ENCODE measurements at places on chromosomes 6 and 20.

DNA sequence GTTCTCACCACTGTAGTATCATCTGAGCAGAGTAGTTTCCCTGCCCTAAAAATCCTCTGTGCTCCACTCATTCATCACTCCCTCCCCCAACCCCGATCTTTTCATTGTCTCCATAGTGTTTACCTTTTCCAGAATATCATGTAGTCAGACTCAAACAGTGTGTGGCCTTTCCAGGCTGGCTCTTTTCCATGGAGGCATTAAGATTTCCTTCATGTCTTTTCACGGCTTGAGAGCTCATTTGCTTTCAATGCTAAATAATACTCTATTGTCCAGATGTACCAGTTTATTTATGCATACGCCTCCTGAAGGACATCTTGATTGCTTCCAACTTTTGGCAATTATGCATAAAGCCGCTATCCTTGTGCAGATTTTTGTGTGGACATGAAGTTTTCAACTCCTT, 235.8 kb downstream of the PHACTR1 start:
- no peak for DNase-seq

DNA sequence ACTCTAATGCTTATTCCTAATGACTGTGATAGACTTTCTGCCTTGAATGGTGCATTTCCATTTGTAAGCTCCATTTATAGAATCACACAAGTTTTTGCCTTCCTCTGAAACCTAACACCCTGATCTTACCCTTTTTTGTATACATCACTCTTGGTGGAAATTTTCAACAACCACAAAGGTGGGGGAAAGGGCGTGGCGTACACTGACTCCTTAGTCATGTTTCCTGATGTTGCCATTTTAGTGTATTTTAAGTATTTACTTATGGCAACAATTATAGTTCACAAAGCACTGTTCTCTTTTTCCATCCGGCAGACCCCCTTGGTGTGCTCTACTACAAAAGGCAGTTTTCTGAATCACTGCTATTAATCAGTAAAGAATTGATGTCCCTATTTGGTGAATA, 92.0 kb downstream of the ATXN1 start:
- peak; percentile 77 for DNase-seq

DNA sequence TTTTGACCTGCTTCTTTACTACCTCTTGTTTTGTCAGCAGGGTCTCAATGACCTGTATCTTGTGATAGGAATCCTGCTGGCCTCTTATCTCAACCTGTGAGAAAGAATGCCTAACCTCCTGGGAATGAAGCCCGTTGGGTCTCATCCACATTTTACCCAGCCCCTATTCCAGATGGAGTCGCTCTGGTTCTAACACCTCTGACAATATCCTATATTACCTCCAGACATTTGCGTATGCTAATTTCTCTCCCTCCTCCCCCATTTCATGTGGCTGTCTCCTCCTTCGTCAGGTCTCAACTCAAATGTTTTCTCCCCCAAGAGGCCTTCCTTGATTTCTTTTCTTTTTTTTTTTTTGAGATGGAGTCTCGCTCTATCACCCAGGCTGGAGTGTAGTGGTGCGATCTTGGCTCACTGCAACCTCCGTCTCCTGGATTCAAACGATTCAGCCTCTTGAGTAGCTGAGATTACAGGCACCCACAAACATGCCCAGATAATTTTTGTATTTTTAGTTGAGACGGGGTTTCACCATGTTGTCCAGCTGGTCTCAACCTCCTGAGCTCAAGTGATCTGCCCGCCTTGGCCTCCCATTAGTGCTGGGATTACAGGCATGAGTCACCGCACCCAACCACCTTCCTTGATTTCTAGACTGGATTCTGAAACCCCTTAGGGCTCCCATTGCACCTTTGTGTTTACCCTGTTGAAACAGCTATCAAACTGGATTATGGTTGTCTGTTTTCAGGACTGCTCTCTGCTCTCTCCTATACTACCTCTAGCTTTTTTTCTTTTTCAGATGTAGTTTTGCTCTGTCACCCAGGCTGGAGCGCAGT, 49.5 kb upstream of the B4GALT5 start:
- no peak for DNase-seq

DNA sequence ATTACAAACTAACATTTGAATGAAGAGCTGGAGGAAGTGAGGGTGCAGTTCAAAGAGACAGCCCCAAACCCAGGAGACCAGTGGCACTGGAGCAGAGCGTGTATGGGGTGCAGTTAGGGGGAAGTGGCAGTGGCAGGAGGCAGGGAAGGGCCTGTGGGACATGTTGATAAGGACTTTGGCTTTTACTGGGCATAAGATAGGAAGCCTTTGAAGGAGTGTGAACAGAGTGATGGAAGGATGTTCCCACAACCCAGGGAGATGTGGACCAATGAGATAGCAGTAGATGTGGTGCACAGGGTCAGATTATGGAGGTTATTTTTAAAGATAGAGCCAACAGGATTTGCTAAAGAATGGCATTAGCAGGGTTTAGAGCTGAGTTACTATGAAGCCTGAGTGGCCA, 56.4 kb downstream of the AIG1 start:
- DNase-seq, result no peak

- DNase-seq, result no peak
Measured at GRCh38 chr6:120496661-120497060, 837.6 kb downstream of the TBC1D32 start.

GRCh38 chr20:24157213-24157612, 168.6 kb upstream of the GGTLC1 start:
- no peak for DNase-seq

GRCh38 chr6:148521586-148521985, 178.9 kb downstream of the SASH1 start:
- no peak for DNase-seq

- no peak for DNase-seq
Measured at GRCh38 chr6:90715093-90715655, 128.3 kb upstream of the MAP3K7 start.

DNA sequence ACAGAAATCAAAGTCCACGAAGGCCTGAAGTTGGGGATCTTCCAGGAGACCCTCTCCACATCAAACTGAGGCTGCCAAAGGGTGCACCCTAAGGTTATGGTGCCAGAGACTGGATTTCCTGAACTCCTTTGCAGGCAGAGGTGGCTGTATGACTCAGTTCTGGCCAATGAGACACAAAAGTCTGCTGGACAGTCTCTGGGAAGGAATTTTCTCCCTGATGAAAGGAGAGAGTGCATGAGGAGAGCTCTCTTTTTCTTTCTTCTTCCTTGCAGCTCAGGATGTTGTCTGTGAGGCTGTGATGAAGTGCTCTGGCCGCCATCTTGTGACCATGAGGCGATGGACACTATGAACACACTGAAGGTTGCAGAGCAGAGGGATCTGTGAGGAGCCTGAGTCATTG, 85.2 kb downstream of the MDGA1 start:
- no peak for DNase-seq

DNA sequence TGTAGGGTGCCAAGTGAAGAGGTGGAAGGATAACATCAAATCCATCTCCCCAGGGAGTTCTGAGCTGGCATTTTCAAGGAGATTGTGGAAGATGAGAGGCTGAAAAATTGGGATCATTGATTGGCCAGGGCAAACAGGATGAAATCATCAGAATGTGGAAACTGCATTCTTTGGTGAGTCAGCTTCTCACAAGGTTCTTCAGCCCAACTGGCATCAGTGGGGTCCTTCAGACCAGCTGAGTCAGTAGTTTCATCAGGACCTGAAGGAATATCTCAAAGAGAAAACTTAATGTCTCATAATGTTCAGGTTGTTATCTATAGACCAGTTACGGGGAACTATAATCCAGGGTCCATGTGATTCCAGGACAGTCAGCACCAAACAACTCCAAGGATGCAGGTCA, 195.8 kb downstream of the HAO1 start:
- DNase-seq, result no peak

- no peak for DNase-seq
Measured at GRCh38 chr20:45028424-45029136, 62.3 kb downstream of the STK4 start.

DNA sequence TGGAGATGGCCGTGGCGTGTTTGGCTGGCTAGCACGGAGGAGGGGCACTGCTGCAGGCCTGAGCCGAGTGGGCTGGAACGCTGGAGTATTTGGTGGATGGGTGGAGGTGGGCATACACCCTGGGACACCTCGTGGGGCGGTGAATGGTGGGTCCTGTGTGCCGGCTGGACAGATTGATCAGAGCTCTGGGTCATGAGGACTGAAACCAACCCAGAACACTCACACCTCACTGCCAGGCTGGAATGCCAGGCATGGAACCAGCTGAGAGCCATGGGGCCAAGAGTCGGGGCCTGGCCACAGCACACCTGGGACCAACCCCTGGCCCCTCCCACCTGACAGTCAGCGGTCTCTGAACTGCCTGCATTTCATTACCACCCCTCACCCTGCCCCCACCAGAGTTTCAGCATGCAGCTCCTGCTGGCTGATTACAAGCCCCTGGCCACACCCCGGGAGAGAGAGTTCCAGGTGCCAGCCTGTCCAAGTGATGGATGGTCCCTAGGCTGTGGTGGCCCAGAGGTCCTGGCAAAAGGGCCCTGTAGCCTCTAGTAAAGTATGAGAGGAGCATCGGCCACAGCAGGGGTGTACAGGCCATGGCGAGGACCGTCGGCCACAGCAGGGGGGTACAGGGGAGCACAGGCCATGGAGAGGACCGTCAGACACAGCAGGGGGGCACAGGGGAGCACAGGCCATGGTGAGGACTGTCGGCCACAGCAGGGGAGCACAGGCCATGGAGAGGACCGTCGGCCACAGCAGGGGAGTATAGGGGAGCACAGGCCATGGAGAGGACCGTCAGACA, 3.3 kb downstream of the NPBWR2 start:
- DNase-seq, result no peak

DNA sequence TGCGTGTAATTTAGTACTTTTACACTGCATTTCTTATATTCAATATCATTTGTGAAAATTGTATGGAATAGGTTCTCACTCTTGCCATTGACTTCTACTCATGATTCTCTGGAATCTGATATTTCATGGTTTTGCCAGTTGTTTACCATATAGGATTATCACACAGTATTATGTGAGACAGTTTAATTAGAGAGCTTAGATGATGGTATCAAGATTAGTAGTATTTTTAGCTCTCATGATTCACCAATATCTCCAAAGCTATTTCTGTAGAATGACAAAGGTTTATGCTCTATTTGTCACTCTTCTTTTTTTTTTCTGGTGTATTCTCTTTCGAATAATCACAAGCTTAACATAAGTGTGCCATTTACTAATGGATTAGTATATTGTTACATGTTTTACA, 45.9 kb downstream of the EPHA7 start:
- no peak for DNase-seq

DNA sequence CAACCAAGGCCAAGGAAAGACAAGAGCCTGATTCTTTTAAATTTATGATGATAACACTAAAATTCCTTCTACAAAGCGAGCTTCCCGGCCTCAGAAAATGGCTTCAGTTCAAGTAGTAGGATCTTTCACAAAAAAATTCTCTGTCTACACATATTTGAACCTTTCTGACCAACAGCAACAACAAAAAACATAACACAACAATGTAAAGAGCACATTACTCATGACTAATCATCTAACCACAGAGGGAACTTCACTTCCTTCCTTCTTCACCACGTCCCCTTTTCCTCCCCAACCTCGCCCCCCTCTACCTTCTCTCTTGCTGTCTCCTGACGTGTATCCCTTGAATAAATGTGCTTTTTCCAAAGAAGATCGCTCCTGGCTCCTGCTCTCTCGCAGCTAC, 228.2 kb downstream of the MYLK4 start:
- DNase-seq, result no peak

GRCh38 chr6:52558266-52559000, 18.4 kb downstream of the TRAM2 start:
- DNase-seq, result no peak

DNA sequence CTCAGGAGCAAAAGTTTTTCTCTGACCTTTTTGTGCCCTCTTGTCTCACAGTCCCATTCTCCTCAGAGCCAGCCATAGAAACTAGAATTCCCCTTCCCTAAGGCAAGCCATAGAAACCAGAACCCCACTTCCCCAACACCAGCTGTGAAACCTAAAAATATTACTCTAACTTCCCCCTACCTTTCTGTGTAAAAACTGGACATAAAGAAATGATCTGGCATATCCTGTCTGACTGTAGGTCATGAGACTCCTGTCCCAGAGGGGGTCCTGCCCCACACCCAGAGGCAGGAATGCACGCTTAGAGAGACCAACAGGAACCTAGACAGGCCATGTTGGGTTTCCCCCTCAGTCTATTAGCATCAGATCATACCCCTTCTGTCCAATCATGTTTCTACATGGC, 140.6 kb upstream of the SLC22A16 start:
- no peak for DNase-seq

Measured in activated CD4-positive, alpha-beta T cell treated with anti-CD3 and anti-CD28 coated beads for 4 hours (primary cell).